ENCODE measurements at places on chromosomes 11 and 22.

DNA sequence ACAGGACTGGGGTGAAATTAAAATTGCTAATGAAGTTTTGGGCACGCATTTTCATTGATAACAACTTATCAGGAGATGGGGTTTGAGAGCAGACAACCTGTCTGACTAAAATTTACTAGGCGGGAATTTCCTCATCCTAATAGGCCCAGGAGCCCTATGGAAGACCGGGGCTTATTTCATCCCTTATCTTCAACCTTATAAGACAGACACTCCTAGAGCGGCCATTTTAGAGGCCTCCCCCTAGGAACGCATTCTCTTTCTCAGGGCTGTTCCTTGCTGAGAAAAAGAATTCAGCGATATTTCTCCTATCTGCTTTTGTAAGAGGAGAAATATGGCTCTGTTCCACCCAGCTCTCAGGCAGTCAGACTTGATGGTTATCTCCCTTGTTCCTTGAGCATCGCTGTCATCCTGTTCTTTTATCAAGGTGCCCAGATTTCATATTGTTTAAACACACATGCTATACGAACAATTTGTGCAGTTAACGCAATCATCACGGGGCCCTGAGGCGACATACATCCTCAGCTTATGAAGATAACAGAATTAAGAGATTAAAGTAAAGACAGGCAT, 39.3 kb upstream of the ZC3H12C start:
- no peak for DNase-seq

DNA sequence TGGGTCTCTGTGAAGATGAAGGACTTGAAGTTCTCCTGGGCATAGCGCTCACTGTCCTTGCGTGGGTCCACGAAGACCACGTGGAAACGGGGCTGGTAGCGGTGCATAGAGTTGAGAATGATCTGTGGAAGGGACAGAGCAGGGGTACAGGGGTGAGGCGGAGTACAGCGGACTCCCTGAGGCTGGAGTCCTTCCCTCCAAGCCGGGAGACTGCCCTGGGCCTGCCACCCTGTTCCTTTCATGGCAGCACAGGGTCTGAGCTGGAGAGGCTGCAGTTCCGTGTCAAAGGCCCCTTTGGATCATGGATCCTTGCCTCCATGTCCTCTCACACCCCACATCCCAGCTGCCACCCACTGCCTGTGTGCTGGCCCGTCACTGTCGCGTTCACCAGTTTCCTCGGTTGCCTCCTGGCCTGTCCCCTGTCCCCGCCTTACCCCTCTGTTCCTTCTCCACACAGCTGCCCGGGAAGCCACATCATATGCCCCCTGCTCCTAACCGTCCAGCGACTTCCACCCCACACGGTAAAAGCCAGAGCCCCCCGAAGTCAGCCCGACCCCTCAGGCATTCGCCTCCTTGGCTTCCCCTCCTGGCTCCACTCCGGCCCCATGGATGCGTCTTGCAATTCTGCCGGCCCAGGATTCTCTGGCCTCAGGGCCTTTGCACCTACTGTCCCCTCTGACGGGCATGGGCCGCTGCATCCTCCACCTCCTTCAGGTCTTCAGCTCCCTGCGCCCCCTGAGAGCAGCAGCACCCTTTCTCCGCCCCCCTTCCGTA, 3.4 kb upstream of the NUDT8 start:
- DNase-seq = no peak

DNA sequence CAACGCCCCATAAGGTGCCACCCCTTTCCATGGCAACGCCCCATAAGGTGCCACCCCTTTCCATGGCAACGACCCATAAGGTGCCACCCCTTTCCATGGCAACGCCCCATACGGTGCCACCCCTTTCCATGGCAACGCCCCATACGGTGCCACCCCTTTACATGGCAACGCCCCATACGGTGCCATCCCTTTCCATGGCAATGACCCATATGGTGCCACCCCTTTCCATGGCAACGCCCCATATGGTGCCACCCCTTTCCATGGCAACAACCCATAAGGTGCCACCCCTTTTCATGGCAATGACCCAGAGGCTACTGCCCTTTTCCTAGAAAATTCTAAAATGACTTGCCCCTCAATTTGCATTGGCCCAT, 72.1 kb downstream of the BRD1 start:
- no peak for DNase-seq

GRCh38 chr11:6604081-6604626, 580 bp downstream of the ILK start:
- no peak for DNase-seq

- DNase-seq = no peak
Observed at GRCh38 chr11:44862558-44863101, 88.1 kb downstream of the TP53I11 start.

- no peak for DNase-seq
Observed at GRCh38 chr11:128927108-128927461, 15.6 kb downstream of the TP53AIP1 start.

DNA sequence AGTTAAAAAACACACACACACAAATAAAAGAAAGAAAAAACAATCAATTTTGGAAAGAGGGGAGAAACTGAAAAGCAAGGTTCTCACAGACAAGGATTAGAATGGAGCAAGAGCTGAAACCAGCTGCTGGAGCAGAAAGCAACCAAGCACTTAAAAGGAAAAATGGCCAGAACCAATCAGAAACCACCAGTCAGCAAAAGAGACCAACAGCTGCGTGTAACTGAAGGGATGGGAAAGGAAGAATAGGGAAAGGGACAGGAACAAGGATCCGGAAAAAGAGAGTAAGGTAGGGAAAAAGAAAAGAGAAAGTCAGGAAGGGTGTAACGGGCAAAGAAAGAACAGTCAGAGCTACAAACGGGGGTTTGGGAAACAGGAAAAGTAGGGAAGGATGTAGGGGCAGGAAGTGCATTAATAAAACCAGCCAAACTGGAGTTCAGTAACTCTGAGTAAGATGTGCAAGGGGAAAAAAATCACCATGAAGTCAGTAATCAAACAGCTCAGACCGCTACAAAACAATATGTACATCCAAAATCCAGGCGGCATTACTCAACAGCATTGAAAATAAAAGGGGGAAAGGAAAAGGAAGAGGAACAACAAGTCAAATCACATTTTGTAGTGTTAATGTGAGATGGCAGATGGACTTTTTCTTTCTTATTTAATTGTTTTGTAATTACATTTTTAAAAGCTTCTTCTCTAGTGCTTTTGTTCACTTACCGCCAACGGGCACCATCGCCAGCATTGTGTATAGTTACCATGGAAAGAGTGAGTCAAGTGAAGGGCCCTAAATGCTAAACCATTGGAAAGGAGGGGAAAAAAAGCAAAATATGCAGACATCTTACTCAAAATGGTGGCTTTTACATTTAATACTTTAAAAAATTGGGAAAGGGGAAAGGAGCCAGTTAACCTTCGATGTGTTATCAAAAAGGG, 49.2 kb downstream of the APOL5 start:
- no peak for DNase-seq

DNA sequence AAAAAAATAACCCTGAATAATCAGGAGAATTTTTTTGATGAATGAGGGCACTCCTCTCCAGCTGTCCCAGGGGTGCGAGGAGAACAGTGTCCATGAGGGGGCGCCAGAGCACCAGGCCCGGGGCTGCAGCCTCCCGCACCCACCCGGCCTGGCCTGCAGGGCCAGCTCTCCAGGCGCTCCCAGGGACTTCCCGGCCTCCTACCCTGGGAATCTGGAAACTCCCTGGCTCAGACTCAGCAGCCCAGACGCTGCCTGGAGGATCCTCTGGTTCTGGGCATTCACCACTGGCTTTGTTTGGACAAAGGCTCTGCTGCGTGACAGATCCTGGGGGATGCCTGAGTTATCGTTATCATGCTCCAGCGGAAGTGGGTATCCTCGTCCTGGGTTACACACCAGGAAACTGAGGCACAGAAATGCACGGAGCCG, 31.0 kb downstream of the MCM5 start:
- DNase-seq = peak; percentile 53

GRCh38 chr11:86726770-86727504, 54.5 kb upstream of the ME3 start:
- no peak for DNase-seq

- no peak for DNase-seq
Observed at GRCh38 chr11:97965849-97966646, 1054.7 kb upstream of the CNTN5 start.

DNA sequence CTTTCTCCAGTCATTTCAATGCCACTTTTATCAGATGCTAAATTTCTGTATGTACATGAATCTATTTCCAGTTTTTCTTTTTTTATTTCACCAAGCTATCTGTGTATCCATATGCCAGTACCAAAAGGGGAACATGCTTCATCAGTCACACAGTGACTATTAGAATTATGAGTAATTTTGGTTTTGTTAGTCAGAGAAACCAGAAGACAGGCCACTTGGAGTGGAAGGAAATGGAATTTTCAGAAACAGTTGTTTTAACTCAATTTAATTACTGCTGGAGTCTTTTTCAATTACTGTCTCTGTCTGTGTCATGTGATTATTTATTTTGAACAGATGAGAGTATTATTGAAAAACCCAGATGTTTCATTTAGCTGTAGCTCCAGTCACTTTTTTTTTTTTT, 84.6 kb upstream of the ANO3 start:
- DNase-seq = no peak

DNA sequence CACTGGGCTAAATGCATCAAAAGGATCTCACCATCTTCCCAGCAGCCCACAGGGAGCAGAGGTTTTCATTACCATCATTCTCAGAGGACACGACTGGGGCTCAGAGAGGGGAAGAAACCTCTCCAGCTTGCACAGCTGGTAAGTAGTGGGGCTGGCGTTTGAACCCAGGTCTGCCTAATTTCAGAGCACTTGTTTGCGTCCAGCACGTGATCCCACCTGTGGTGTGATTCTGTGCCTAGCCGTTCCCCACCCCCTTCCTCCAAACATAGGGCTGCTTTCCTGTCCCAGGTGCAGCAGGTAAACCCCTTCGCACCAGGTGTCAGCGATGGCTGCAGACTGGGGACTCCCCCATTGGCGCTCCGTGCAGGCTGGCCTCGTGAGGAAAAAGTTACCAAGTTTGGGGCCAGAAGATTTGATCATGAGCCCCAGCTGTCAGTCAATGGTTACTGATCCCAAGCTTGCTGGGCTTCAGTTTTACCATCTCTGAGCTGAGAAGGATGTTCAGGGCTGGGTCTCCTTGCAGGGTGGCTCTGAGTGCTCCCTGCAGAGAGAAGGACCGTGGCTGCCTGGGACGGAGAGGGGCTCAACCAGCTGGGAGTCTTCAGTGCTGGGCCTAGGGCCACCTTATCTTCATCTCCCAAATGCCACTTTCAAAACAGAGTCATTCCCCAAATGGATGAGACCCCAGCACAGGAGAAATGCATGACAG, 445.6 kb downstream of the TBC1D22A start:
- DNase-seq = no peak

GRCh38 chr11:31652528-31652927, 143.0 kb downstream of the ELP4 start:
- DNase-seq = no peak

GRCh38 chr22:48888466-48889208, 939.0 kb downstream of the BRD1 start:
- no peak for DNase-seq

DNA sequence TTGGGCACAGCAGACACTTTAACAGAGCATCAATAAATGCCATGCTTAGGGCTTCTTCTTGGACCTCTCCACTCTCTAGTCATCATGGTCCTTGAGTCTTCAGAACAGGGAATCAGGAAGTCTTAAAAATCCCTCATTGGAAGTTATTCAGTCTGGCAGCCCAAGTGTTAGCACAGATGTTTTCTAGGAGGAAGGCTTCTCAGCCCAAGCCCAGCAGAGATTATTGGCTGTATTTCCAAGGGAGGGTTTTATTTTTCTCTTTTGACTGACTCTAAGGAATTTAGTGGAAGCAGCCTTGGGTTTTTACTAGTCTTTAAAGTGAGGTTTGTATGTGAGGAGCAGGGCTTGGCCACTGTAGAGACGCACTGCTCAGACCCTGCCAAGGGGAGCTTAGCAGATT, 41.9 kb downstream of the CEP164 start:
- no peak for DNase-seq

DNA sequence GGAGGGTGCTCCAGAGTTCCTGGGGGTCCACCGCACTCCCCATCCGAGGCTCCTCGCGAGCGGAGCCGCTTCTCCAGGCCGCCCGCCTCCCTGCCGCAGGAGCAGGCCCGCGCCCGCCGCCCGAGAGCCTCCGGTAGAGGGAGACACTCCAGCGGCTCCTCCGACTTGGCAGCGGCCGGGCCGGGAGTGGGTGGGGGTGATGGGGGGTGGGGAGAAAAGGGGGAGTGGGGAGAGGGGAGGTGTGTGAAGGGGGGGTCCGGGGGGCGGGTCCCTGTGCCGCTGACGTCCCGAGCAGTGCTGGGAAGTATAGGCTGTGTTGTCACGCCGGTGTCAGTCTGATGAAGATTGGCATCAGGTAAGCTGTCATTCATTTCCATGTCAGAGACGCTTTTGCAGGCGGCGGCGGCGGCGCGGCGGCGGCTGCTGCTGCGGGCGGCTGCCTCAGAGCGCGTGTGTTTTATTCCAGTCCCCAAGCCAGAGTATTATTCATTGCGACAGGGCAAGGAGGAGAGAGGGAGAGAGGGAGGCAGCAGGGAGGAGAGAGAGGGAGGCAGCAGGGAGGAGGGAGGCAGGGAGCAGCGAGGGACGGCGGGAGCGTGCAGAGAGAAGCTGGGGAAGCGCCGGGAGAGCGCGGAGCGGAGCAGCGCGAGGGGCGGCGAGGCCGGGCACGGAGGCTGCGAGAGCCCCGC, at the start of gene PKNOX2:
PKNOX2 (plus strand) TSS at position 330 of the 689 bp plus-strand sequence. CDS start 186,555 bp downstream, outside the sequence.
- no peak for DNase-seq

DNA sequence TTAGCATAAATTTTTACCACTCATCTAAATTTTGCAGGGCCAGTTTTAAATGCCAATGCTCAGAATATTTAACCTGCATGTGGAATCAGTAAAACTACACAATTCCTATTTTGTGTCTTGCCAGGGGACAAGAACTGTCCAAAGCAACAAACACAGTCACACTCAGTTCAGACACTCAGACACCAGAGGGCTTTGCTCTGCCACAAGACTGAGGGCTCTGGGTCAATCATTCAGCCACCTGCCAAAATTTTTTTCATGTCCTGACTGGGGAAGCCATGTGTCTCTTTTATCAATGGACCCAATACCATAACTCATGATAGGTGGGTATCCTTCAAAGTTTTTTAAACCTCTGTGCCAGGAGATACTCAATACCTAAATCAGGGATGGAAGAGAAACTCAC, 304.0 kb upstream of the ANO3 start:
- no peak for DNase-seq

DNA sequence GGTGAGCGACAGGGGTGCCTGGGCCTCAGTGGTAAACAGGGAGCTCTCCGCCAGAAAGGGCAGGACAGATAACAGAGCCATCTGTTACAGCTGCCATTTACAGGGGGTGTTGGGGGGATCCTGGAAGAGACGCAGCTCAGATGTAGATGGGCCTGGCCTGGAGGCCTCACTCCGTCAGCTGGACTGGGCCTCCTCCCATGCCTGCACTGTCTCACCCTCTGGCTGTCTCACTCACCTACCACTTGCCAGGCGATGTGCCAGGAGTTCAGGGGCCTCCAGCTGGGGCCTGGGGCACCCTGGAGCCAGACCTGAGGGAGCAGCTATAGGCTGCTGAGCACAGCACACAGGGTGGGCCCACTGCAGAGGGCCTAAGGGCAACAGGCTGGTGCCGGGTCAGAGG, 16.3 kb upstream of the SUSD2 start:
- DNase-seq = no peak

GRCh38 chr11:71209181-71209580, 43.2 kb downstream of the SHANK2 start:
- DNase-seq = no peak

- no peak for DNase-seq
Observed at GRCh38 chr22:44042249-44043218, 18.4 kb downstream of the PARVB start.

GRCh38 chr22:48177631-48178030, 1415.2 kb downstream of the TBC1D22A start:
- no peak for DNase-seq

- DNase-seq = no peak
Observed at GRCh38 chr11:94150704-94151685, 22.4 kb downstream of the PANX1 start.

- DNase-seq = no peak
Observed at GRCh38 chr11:66856496-66857233, at the start of gene LRFN4. TSS of gene LRFN4 (plus strand) at chr11:66857064. CDS start at chr11:66857745, 681 bp downstream.
